Metanephros (tissue), 2 donors: ENCODE measurements at places on chromosomes 3 and 15. TPM values are rescaled to one million over a fixed set of nuclear protein-coding genes. Genes with fewer than 3 reads are reported as not detected.

SLC9C1 gene
- 1.5 TPM for total RNA-seq

MAP4 gene
- 113 TPM for total RNA-seq

SELENOT gene
- total RNA-seq, result 92.4 TPM

CLDN16 gene
- total RNA-seq, result 73.5 TPM

C3orf85 gene
- total RNA-seq, result 3.6 TPM

MTFMT gene
- 12.8 TPM for total RNA-seq

ACKR4 gene
- total RNA-seq, result 1.9 TPM

GUCA1C gene
- total RNA-seq, result not detected

ANKRD28 gene
- total RNA-seq, result 54.7 TPM

C15orf40 gene
- 48.6 TPM for total RNA-seq

VWA5B2 gene
- total RNA-seq, result 0.99 TPM

MYZAP gene
- total RNA-seq, result 2.7 TPM

LRRC34 gene
- 8.3 TPM for total RNA-seq

PLSCR5 gene
- total RNA-seq, result not detected

LHFPL4 gene
- total RNA-seq, result not detected

GOLGA6L7 gene
- total RNA-seq, result not detected

SLC51B gene
- total RNA-seq, result 1.5 TPM

KBTBD12 gene
- total RNA-seq, result 6.2 TPM

PLA2G4F gene
- total RNA-seq, result 27.8 TPM

ACKR2 gene
- 6.4 TPM for total RNA-seq

FEZF2 gene
- total RNA-seq, result not detected

GPR62 gene
- 0.06 TPM for total RNA-seq
